NCI-H2171 (cell line): ENCODE measurements at places on chromosomes 16 and 17.

- DNase-seq: no peak
Measured at GRCh38 chr16:81495321-81496234, 51.0 kb downstream of the CMIP start.

- no peak for DNase-seq
Measured at GRCh38 chr17:13005530-13005929, 12.3 kb downstream of the ELAC2 start.

GRCh38 chr16:68492543-68493411 lies 44.5 kb upstream of the SMPD3 start:
- peak; percentile 49 for DNase-seq

DNA sequence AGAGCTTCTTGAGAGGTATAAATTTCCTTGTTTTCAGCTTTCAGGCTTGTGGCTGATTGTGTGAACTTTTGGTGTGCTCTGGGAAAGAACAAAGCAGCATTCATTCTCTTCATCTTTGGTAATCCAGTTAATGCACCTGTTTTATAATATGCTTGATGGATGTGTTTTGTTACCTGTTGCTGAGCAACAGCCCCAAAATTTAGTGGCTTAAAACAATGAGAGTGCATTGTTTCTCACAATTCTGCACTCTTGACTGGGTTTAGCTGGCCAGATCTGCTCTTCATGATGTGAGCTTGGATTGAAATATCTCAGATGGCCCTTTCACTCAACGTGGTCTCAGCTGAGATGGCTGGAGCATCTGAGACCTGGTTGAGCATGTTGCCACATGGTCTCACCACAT lies 58.7 kb upstream of the NOL11 start:
- DNase-seq: no peak

GRCh38 chr17:79890706-79891105 lies 51.5 kb upstream of the CBX4 start:
- no peak for DNase-seq

- DNase-seq: no peak
Measured at GRCh38 chr17:80362428-80363119, 52.4 kb upstream of the ENDOV start.

DNA sequence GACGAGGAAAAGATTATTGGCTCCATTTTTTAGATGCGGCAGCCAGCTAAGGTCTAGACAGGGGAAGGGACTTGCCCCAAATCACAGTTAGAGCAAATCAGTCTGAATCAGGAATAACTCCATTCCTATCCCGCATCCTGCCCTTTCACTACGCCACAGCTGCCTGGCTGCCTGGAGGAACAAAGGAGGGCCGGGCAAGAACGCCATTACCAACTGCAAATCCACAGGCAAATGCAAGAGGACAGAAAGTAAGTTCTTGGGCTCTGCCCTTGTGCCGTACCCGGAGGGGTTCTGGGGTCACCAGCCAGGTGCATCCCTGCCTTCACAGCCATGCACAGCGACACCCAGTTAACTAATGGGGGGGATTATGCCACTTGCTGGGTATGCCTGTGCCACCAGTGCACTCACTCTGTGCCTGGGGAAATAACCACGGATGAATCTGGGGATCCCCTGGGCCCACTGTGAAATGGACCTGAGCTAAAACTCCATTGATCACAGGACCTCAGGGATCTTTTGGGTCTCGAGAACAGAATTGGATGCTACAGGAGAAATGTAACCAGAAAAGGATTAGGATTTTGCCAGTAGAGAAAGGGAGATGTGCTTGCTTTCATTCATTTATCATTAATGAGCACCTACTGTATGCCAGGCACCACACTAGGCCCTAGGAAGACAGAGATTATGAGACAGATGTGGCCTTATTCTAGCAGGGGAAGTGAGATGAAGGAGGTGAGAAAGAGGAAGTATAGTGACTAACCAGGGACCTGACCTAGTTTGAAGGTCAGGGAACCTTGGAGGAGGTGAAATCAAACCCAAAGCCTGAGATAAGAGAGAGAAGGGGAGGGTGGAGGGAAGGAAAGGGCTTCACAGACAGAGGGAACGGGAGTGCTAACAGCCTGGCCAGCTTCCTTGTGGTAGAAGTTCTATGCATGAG lies 17.7 kb downstream of the BCL7C start:
- DNase-seq: no peak

DNA sequence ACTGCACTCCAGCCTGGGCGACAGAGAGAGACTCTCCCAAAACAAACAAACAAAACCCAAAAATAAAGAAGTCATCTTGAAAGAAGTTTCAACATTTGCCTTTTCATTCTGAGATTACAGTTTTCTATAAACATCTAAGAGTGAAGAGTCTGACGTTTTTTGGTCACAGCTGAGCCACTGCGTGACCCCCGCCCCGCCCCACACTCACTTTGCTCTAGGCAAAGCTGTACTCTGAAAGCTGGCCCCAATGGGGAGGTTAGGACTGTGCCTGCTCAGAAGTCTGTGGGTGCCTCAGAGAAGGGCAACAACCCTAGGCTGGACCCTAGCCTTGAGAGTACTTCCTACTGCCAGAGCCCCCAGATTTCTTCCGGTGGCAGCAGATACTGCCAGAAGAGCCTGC lies 19.3 kb downstream of the CYB5D2 start:
- no peak for DNase-seq

DNA sequence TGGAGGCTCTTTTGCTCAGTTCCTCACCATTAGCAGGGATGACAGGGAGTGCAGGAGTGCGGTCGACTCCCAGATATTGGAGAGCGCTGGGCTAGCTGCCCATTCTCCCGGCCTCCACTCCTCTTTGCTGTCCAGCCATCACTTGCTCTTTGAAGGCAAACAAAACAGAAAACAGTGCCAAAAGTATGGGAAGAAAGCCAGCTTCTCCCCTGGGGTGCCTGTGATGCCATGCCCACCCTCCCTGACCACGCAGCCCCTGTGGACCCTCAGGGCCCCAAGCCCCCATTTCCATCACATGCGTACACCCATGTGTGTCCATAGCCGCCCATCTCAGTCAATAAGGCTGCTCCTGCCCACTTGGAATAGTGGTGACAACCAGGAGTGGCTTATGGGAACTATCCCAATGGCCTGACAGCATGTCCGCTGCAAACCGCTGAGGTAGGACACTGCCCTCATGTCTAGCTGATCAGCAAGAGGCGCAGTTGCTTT lies 30.0 kb downstream of the MAPT start:
- no peak for DNase-seq
